Upper lobe of left lung (tissue), 6 donors: ENCODE measurements at places on chromosomes 6 and 20. TPM values are rescaled to one million over a fixed set of nuclear protein-coding genes. Genes with fewer than 3 reads are reported as not detected.
A peak's percentile ranks its signal among the peaks of the same experiment; 100 is the strongest.

DNA sequence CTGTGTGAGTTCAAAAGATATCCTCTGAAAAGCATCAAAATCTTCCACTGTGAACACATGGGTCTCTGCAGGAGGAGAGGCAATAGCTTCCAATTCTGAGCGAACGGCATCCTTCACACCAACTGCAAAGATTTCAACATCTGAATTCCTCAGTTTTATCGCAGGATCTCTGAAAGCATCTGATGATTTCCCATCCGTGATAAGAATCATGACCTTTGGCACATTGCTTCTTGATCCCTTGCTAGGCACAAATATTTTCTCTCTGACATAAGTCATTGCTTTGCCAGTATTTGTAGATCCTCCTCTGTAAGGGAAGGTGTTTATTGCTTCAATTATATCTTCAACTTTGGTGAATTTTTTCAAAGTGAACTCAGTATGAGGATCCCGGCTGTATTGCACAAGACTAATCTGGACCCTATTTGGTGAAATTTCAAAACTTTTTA lies 22.7 kb downstream of the COL12A1 start:
- no peaks in the 10 kb centered on the region for H3K36me3 ChIP-seq
- H3K27me3 ChIP-seq, result no peaks in the 10 kb centered on the region
- DNase-seq, result no peak
- no peak overlapping the region for H3K27ac ChIP-seq
- H3K4me1 ChIP-seq, result no peaks in the 10 kb centered on the region
- no peak overlapping the region for H3K4me3 ChIP-seq

The AARS2 gene
- 11.1 TPM for total RNA-seq

The FABP7 gene
- not detected for total RNA-seq

DNA sequence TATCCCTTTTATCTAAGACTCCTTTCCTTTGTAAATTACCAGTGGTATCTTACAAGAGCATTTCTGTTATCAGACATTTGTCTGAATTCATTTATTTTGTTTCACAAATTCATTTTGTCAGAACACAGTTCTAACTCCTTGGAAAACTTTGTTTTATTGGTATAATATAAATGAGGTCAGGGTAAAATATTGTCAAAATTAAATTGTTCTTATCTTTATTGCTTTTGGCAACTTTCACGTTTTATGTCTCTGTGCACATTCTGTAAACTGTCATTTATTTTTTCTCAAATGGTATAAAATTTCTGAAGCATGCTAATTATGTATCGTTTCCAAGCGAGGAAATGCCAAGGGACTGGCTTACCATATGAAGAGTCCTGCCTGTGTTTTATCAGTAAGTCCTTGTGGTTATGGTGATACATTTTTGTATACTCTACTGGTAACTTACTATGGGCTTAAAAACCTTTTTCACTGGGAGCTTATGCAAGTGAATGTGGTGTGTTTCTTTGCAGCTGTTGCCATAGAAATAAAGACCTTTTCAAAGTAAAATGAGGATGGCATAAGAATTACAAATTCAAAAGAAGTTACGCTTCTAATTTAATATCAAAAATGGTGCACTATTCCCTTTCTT lies 214.2 kb downstream of the COL19A1 start:
- no peaks in the 10 kb centered on the region for H3K27me3 ChIP-seq
- no peaks in the 10 kb centered on the region for H3K4me1 ChIP-seq

The TMEM200A gene
- 5.5 TPM for total RNA-seq

- H3K4me3 ChIP-seq, result no peak overlapping the region
- H3K4me1 ChIP-seq, result peaks cover 1% of the 10 kb centered on the region
- no peaks in the 10 kb centered on the region for H3K36me3 ChIP-seq
- no peaks in the 10 kb centered on the region for H3K27me3 ChIP-seq
- H3K27ac ChIP-seq, result no peak overlapping the region
Measured at GRCh38 chr6:52617087-52617486, 40.2 kb upstream of the TRAM2 start.

DNA sequence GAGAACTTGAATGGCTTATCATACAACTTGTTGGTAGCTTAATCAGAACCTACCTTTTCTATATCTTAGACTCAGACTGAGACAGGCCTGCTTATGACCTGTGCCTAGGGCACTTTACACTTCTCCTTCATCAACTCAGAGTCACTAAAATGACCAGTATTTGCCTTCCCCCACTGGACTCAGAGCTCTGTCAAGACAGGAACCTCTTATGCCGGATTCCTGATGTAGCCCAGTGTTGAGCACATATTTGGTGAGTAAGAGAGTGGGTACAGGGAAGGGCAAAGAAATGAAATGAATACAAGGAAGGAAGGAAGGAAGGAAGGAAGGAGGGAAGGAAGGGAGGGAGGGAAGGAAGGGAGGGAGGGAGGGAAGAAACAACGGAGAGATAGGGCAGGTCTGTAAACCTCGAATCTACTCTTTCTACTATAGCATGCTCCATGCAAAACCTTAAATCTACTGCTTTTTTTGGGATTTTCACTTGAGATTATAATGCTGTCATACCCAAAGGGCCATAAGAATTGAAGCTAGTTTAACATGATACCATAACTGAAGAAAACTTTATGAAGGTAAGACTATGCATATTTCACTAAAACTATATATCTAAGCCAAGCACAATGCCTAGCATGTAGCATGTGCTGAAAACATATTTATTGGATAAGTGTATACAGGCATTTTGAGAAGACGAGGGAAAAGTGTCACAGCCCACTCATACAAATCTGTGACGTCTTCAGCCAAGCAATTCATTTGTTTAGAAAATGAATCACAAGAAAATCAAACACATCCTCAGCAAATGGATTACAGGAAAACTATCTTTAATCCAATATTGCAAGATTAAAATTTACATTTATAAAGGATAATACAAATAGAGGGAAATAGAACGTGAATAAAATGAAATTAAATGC lies 89.9 kb downstream of the RFX6 start:
- H3K36me3 ChIP-seq, result no peaks in the 10 kb centered on the region
- no peak overlapping the region for H3K4me3 ChIP-seq
- H3K27me3 ChIP-seq, result no peaks in the 10 kb centered on the region

GRCh38 chr6:149359440-149359839 lies 40.6 kb upstream of the SUMO4 start:
- H3K27me3 ChIP-seq, result no peaks in the 10 kb centered on the region
- H3K4me1 ChIP-seq, result no peaks in the 10 kb centered on the region
- H3K27ac ChIP-seq, result no peak overlapping the region
- H3K36me3 ChIP-seq, result no peaks in the 10 kb centered on the region

The TRIM15 gene
- not detected for total RNA-seq

The DOK5 gene
- 0.37 TPM for total RNA-seq

DNA sequence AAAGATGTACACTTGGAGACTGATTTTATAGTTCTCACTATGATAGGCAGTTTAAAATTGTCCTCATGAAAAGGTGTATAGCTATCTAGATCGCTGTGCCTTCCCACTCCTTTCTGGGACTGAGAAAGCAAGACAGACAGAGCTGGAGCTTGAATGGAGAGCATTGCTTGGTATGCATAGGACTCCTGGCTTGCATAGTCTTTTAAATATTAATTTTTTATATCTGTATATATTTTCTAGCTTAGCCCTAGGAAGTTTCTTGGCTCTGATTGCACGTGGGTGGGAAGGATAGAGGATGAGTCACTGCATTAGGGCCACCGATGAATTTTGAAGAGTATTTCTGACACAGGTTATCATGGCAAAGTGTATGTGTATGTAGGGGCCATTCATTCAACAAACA lies 150.0 kb upstream of the SPACA1 start:
- DNase-seq, result no peak
- no peak overlapping the region for H3K27ac ChIP-seq
- H3K4me3 ChIP-seq, result no peak overlapping the region
- H3K4me1 ChIP-seq, result no peaks in the 10 kb centered on the region
- no peaks in the 10 kb centered on the region for H3K36me3 ChIP-seq

GRCh38 chr20:59725476-59726280 lies 121.3 kb downstream of the PHACTR3 start:
- H3K27ac ChIP-seq, result no peak overlapping the region
- H3K36me3 ChIP-seq, result no peaks in the 10 kb centered on the region
- DNase-seq, result no peak
- peaks cover 13% of the 10 kb centered on the region for H3K4me1 ChIP-seq
- no peaks in the 10 kb centered on the region for H3K27me3 ChIP-seq

The TAGAP gene
- total RNA-seq, result 8.0 TPM

DNA sequence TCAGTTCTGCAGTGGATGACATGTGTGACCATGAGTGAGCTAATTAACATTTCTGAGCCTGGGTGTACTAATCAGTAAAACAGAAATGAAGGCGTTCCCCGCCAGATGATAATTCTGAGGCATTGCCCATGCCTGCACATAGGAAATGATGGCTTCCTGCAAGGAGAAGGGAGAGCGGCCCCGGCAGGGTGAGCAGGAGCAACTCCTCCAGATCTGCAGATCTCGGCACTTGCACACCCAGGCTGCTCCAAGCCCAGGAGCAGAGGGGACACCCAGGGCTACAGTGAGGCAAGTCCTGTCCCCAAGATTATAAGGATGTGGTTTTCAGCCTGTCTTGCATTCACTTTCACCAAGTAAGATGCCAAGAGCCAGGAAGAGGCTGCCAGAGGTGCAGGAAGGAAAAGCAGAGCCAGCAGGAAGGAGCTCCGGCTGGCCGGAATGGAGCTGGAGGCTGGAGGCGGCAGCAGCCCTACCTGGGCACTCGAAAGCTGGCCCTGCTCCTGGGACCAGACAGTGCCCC lies 177.5 kb upstream of the CST7 start:
- H3K27ac ChIP-seq, result no peak overlapping the region
- H3K36me3 ChIP-seq, result no peaks in the 10 kb centered on the region
- no peak overlapping the region for H3K4me3 ChIP-seq
- H3K4me1 ChIP-seq, result peaks cover 7% of the 10 kb centered on the region
- DNase-seq, result no peak

DNA sequence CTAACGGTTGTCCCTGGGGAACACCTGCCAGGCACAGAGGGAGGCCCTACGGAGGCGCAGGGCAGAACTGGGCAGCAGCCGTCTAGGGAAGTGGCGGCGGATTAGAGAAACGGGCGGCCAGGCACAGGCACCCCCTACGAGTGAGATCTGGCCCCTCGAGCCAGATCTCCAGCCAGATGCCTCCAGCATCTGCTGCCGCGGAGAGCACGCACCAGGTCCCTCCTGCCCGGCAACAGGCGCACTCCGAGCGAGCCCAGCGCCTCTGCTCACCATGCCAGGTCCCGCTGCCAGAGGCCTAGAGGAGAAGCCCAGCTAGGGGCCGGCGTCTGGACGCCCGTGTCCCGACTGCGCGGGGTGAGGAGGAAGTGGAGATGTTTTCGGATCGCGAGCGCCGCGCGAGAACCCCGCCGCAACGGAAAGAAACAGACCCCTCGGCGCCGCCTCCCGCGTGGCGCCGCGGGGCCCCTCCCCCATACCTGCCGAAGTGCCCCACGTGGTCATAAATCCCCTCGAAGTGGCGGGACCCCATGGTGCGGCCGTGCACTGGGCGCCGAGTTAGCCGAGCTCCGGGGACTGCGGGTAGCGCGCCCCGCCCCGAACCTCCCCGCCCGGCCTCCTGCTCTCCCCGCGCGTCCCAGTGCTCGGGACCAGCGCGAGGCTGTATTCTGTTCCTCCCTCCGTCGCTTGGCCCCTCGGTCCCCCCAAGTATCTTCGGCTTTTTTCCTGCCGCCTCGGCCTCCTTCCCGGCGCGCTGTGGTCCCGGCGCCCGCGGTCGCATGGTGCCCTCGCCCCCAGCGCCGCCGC lies at the start of gene SLC22A16:
SLC22A16 (minus strand) TSS at position 568 of the 804 bp plus-strand sequence; CDS start at position 529, 39 bp downstream.
- H3K4me1 ChIP-seq, result no peaks in the 10 kb centered on the region
- peak; percentile 78 for DNase-seq
- H3K27ac ChIP-seq, result no peak within 1 kb of the TSS
- H3K36me3 ChIP-seq, result no peaks in the 10 kb centered on the region

DNA sequence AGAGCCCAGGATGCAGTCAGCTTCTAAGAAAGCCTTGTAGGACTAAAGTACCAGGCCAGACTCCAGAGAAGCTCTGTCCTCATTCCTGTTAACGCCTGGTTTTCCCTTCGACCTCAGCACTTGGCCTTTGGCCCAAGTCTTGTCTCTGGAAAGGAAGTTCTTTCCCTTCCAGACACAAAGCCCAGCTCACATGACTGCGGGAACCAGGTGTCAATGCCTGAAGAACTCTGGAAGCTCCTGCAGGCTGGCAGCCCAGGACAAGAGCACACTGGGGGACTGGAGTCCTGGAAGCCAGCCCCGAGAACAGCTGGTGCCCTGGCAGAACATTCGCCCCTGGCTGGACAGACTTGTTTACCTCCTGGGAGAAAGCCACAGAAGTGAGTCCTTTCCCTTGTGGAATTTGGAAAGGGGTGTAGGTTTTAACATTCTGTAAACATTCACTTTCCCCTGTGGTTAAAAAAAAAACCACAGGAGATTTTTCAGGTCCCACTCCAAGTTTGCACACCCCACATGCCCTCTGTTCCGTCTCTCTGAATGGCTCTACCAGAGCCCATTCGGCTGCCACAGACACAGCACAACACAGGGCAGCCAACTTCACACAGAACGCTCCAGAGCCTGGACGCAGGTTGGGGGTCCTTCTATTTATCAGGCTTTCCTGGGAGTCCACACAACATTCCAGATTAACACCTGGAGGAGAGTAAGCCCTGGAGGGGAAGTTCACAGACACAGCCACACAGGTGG lies 18.1 kb downstream of the ACSS1 start:
- peak overlapping the region; percentile 80 for H3K27ac ChIP-seq
- H3K4me3 ChIP-seq, result no peak overlapping the region
- H3K36me3 ChIP-seq, result no peaks in the 10 kb centered on the region
- no peak for DNase-seq
- H3K27me3 ChIP-seq, result no peaks in the 10 kb centered on the region

The GHRH gene
- total RNA-seq, result not detected

The ANKRD6 gene
- total RNA-seq, result 60.8 TPM

GRCh38 chr20:50056951-50057713 lies 55.8 kb downstream of the UBE2V1 start:
- DNase-seq, result no peak
- peaks cover 5% of the 10 kb centered on the region for H3K4me1 ChIP-seq
- H3K4me3 ChIP-seq, result no peak overlapping the region
- no peaks in the 10 kb centered on the region for H3K36me3 ChIP-seq
- H3K27me3 ChIP-seq, result no peaks in the 10 kb centered on the region
- no peak overlapping the region for H3K27ac ChIP-seq

DNA sequence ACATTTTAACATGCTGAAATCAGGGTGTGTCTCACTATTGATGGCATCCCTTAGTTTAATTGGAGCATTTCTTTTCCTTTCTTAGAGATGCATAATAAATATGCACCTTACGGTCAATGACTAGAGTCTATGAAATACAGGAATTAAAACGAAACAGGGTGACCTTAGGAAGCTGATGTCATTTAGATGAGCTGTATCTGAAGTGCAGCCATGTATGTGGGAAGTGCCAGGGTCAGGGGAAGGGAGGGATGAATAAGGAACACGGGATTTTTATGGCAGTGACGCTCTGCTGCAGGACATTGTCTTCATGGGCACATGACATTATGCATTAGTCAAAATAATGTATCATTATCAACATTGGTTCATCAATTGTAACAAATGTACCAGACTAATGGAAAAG lies 84.0 kb downstream of the AGPAT4 start:
- no peak overlapping the region for H3K4me3 ChIP-seq
- H3K27me3 ChIP-seq, result no peaks in the 10 kb centered on the region

DNA sequence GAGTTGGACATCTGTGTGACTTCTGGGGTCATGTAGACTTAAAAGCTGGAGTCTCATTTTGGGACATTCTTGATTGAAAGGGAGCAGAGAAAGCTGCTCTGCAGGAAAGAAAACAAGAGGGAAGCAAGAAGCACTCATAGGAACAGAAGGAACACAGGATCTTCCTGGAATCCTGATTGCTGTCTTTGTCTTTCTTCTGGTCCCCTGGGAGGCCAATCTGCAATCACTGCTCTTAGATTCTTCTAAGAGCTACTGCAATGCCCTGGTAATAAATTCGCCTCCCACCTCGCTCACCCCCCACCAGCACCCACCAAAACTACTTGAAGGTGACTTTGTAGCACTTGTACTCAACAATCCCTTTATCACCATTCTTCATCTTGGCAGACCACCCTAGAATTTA lies 51.8 kb downstream of the SLC35B3 start:
- no peaks in the 10 kb centered on the region for H3K4me1 ChIP-seq
- no peaks in the 10 kb centered on the region for H3K27me3 ChIP-seq
- DNase-seq, result no peak
- no peak overlapping the region for H3K27ac ChIP-seq
- no peaks in the 10 kb centered on the region for H3K36me3 ChIP-seq

The RCAN2 gene
- 4.8 TPM for total RNA-seq
